Omental fat pad (tissue), 4 donors: ENCODE measurements at places on chromosomes 5 and 9.

DNA sequence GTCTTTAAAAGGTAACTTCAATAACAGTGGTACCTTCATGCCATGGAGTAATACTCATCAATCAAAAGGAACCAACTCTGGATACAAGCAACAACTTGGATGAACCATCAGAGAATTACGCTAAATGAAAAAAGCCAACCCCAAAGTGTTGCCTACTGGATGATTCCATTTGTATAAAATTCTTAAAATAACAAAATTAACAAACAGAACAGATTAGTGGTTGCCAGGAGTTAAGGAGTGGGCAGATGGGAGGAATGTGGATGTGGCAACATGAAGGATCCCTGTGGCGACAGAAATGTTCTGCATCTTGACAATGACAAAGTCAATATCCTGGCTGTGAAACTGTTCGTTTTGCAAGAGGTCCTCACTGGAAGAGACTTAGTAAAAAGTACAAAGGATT, 50.5 kb downstream of the SPTLC1 start:
- DNase-seq = no peak

- no peak for DNase-seq
Measured at GRCh38 chr5:55437452-55437851, 97.3 kb downstream of the PLPP1 start.

DNA sequence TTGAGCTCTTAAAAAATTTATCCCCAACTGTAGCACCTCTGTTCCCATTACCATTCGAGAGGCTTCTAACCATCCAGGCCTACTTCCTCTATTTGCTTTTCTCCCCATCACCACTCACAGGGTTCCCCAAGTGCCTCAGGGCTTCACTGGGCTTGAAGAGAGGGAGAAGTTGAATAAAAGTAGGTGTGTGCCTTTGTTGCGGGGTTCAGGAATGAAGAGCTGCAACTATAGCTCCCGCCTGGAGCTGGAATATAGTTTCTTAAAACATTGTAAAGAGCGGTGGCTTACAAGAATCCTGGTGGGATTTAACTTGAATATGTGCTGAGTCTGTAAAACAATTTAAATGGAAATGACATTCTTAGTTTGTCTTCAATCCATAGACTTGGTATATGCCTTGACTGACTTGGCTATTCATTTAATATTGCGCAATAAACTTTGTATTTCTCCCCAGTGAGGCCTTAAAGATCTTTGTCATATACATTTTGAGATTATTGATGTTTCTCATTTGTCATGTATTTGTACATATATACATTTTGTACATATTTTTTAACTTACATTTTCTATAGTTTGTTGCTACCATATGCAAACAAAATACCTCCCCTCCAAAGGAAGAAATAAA, 7.2 kb downstream of the ENTREP1 start:
- DNase-seq = no peak

- no peak for DNase-seq
Measured at GRCh38 chr5:39665328-39665727, 240.5 kb upstream of the DAB2 start.

DNA sequence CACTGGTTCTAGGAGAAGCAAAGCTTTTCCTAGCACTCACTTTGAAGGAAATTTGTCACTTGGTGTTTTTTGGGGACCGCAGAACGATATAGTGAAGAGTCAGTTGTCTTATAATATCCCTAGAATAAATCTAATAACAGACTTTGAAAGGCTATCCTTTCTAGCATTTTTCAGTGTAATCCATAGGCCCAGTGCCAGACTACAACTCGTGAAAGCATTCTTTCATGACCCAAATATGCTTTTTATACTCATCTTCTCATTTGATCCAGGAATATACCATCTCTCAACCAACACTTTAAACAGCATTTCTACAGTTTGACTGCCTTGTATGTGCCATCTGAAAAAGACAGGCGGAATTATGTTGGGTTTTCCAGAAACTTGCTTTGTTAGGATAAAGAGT, 104.0 kb downstream of the ERCC6L2 start:
- no peak for DNase-seq

DNA sequence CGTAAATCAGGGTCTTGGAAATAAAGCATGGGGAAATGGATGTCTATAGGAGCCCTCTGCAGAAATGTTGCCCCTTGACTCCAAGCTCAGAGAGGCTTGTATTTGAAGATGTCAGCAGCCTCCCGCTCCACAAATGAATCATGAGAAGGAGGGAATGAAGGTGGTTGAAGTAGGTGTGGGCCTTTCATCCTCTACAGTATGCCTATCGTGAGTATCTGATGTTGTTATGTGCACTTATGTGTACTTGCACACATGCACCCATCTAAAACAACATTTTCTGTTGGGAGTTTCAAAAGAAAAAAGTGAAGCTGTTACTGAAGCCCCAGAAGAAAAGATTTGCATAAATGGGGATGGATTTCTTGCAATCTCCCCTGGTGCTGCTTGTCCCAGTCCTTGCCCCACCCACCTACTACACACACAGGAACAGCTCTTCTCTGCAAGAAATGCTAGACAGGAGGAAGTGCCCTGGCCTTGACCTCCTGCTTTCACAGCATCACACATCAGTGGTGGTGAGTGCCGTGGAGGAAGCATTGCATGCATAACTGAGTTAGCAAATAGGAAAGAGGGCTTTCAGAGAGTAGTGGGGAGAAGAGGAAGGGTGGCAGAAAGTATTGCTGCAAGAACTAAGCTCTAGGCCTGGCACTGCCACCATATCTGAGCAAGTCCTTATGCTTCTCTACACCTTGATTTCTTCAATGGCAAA, 156.1 kb downstream of the SNX18 start:
- DNase-seq = no peak
